Mammary epithelial cell (primary cell): ENCODE measurements at places on chromosomes 16 and 17.

DNA sequence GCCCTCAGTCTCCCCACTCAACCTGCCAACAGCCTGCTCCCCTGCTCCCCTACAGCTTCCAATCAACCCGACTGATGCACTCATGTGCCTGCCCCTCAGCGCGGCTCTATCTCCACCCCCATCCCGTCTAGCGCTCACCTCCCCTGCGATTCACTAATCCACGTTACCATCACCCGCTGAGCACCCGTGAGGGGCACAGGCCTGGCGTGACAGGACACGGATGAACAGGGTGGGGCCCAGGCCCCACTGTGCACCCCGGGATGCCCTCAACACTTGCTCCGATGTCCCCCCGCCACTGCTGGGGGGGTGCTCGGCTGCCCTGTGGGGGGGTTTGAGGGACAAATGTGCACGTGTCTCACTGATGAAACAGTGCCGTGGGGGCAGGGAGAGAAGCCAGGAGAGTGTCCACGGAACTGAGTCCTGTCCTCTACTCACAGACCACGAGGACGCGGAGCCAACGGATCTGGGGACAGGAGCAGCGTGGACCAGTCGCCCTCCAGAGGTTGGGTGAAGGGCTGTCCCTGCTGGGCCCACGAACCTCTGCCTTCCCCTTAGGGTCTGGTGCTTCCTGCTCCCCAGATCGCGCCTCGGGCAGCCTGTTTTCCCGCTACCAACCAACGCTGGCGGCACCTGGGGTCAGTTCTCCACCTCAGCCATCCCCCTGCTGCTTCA lies 66.7 kb downstream of the RPH3AL start:
- no peak for DNase-seq

GRCh38 chr16:30473231-30474073 lies 910 bp downstream of the ITGAL start:
- DNase-seq = no peak

DNA sequence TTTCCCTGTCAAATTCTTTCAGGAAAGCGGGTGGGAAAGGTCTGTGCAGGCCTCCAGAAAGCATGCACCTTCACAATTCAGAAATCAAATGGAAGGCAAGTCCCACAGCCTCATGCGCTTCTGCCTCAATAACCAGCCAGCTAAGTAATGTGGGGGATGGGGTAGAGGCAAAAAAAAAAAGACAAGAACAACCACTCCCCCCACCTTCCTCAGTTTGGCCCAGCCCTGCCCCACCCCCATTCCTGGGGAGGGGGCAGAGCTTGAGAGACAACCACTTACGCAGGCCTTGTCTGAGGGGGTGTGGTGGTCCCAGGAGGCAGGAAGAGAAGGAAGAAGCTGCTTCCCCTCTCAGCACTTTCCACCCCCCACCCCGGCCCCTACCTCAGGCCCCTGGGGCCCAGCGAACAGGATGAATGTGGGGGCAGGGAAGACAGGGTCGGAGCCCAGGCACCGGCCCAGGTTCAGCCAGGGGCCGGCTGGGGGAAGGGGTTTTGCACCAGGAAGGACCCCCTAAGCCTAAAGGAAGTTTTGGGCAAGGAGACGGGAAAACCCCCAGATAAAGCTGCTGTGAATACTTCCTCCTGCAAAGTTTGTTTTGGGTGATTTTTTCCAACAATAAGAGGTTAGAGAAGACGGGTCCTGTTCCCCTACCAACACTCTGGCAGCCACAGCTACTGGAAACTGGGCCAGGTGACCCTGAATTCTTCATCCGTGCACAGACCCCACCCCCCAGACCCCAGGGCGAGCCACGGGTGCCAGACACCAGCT lies 1.2 kb downstream of the JUP start:
- peak; percentile 75 for DNase-seq

GRCh38 chr17:61047515-61047914 lies 352.1 kb upstream of the TBX2 start:
- no peak for DNase-seq

DNA sequence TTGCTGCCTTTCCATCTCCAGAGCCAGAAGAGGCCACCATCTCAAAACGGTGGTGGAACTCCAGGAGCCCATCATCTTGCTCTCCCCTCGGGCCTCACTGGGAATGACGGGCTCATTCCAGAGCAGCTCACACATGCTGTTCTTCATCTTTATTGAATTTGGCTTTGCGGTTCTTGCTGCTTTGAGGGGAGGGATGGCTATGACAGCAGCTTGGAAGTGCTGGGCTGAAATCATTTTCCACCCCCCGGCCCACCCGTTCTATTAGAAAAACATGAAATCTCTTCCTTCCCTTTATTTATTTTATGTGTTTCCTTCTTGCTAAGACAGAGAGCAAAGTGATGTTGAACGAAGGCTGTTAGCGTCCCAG lies 149.8 kb upstream of the RPL38 start:
- DNase-seq = no peak

DNA sequence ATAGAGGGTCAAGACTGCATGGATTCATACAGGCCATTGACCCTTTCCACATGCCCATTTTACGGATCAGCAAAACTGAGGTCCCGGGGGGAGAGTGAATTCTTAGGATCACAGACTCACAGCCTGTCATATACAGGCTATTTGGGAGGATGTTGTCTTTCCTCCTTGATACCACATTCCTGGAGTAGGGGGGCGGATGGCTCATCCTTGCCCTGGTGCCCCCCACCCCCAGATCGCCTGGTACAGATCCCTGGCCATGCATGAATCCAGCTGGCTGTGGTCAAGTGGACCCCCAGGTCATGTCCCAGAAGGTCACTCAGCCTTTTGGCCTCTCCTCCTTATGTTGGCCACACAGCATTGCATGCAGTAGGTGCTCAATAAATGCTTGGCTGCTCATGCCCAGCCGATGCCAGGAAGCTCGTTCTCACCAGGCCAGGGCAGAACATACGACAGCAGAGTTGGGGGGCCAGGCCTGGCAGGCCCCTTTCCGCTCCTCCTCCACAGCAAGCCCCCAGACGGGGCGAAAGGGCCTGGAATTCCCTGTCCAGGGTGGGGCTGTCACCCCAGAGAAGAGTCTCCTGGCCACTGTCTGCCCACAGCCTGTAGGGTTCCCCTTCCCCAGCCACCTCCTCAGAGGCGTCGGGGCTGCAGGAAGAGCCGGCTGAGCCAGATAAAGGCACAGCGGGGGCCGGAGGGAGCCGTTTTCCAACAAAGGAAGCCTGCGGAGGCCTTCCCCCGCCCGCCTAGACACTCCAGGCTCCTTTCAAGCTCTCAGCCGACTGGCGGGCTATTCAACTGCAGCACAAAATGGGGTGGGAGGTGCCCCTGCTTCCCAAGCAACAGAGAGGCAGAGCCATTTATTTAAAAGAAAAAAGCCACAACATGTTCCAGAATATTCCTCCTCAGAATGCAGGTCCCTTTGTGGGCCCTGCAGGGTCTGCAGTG lies 215.7 kb upstream of the CIBAR2 start:
- DNase-seq = no peak
